NCI-H524 treated with DMSO at 0.1 percent for 48 hours (cell line): ENCODE measurements at places on chromosomes 6 and 20.

GRCh38 chr20:1415667-1416468 lies 23.0 kb upstream of the FKBP1A start:
- DNase-seq = no peak

- DNase-seq = no peak
Measured at GRCh38 chr6:163092876-163093275, 321.6 kb upstream of the QKI start.

DNA sequence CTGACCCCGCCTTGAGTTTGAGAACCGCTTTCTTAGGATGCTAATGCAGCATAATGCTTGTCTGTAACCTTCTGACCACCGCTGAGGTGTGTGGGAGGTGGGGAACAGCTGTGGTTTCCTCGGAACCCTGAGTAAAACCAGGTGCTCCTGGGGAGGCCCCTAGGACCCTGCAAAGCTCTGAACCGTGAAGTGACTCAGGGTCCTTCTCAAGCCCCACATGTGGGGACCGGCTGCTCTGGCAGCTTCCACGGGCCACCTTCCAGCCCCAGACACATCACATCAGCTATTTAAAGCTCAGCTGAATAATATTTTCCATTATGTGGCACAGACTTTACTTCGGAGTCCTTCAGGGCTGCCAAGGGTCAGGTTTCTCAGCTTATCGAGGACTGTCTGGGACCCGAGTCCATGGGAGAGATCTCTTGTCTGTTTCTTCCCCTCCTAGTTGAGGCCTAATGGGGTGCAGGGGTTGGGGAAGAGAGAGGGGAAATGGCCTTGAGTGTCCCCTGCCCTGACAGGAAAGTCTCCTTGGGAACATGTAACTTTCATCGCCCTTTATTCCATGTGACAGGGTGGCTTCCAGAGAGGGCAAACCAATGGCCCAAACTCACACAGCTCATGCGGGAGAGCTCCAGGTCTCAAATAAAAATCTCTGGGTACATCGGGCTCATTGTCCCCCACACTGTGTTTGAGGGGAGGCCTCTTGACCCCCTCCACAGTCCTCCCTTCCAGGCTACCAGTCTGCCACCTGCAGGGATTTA lies 186.1 kb upstream of the SLC24A3 start:
- DNase-seq = no peak

DNA sequence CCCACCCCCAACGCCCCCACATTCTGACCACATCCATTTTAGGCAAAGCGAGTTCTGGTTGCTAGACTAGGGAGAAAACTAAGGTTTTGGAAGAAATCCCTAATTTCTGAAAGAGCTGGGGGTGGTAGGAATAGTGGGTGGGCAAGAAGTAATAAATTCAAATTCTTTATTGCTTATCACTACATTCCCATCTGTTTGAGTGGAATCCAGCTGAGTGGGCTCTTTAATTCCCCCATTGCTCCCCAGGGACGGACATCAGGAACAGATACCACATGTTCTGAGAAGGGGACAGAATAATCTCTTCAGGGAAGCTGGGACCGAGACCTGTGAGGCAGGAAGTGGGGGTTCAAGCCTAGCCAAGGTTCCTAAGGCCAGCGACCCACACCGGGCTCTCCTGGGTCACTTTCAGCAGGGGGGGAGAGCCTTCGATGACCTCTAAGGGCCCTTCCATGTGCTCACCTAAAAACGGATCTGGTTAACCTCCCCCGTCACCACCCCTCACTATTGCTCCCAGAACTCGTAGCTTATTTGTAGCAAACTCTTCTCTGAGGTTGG lies 42.3 kb upstream of the MRPS10 start:
- no peak for DNase-seq

- peak; percentile 81 for DNase-seq
Measured at GRCh38 chr6:20577173-20577688, 43.0 kb downstream of the CDKAL1 start.

- no peak for DNase-seq
Measured at GRCh38 chr6:109769213-109769612, 78.1 kb downstream of the FIG4 start.

DNA sequence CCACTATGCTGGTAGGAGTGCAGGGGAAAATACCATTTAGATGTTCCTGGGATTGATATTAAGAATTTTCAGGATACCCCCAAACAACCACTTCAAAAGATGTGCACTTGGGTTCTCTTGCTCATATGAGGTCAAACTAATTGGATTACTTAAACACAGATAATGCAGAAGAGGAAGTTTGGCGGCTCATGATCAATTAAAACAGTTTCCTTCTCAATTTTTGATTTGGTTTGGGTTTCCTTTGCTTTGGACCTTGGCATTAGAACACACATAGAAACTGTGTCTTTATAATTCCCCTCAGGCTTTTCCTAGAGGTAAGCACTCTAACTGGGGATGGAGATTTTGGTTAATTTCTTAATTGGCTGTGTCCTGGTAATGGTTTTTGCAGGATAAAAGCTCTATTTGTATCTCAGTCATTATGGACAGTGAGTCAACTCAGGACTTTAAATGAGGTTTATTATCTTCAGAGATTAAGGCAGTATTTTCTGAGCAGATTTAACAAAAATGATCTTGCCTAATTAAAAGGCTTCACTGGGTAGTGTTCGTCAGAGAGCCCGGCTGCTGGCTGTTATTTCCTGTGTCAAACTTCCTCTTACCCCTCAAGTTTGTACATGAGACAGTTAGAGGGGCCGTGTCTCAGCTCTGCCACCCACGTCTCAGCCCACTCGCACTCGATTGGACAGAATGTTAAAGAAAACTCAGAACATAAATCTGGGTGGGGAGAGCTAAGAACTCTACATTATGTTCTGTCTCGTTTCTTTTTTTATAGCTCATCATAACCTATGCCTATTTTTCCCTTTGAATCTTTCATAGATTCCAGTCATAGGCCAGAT lies 50.3 kb upstream of the PREP start:
- no peak for DNase-seq

DNA sequence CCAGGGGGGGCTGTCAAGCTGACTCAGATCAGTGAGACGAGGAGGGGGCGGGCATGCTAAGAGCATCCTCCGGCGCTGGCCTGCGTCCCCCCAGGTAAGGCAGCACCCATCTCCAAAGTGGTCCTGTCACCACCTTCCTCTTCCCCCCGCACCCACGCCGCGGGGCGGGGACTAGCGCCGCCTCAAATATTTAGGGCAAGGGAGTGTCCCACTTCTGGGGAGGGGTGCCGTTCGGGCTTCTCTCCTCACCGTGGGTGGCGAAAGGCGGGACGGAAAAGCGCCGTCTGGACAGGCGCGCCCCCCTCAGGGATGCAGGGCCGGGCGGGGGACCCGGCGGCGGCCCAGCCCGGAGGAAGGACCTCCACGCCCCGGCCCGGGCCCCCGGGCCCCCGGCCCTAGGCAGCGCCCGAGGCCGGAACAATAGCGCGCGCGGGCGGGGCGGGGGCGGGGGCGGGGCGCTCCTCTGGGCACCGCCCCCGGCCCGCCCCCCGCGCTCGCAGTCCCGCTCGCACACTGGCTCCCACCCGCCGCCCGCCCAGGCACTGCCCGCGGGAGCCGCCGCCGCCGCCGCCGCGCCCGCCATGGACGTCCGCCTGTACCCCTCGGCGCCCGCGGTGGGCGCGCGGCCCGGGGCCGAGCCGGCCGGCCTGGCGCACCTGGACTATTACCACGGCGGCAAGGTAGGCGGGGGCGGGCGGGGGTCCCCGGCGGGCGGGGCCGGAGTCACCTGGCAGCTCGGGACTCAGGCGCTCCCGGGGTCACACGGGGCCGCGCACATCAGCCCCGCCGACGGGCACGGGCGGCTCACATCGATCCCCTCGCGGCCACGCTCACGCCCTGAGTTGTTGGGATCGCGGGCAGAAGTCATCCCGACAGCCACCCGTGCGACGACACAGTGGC lies at the start of gene TOX2:
Gene TOX2, plus strand, starts transcription at position 542 of the 900 bp plus-strand sequence. Its CDS starts 40 bp downstream, at position 582.
- no peak for DNase-seq

DNA sequence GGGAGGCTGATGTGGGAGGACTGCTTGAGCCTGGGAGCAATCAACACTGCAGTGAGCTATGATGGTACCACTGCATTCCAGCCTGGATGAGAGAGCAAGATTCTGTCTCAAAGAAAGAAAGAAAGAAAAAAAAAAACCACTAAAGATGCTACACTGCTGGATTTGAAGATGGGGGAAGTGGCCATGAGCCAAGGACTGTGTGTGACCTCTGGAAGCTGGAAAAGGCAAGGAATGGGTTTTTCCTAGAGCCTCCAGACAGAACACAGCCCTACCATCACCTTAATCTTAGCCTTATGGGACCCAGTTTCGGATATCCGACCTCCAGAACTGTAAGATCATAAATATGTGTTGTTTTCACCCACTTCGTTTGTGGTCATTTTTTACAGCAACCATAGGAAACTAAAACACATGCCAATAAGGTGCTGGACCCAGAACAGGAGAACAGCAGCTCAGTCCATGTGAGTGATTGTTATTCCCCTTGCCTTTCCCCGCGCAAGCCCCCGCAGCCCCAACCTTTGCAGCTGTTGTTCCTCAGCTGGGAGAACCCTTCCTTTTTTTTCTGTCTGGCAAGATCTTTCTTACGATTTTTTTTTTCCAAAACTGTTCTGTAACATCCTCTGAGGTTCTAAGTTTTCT lies 11.1 kb upstream of the VAPB start:
- no peak for DNase-seq

DNA sequence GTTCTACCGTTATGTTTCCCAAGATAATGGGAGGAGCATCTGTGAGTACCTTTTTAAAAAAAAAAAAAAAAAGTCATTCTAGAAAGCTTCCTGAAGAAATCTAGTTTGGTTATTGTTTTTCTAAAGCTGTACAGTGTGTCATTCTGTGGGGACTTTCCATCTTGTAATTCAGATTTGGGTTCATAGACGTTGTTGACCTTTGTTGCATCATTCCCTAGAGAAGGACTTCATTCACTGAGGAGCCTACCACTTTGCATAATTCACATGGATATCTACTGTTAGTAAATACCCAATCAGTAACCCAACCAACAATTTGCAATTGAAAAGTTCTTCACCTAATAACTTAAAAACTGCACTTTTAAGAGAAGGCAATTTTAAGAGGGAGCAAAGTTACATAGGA lies 60.1 kb downstream of the RPP40 start:
- DNase-seq = no peak

DNA sequence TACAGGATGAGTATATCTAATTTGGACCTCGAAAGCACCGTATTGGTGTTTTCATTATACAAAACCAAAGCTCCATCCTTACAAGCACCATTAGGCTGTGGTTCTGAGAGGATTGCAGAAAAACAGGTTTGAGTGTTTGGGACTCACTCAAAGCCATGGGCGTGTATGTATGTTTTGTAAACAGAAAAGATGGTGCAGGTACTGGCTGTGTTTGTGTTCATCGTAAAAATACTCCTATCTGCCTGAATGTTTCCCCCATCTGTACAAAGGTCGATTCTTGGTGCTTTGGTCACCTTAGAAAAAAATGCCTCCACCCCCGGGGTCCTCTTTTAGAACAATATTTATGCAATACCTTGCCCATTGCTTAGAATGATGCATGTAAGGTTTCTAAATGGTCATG lies 286.6 kb downstream of the TSHZ2 start:
- no peak for DNase-seq

DNA sequence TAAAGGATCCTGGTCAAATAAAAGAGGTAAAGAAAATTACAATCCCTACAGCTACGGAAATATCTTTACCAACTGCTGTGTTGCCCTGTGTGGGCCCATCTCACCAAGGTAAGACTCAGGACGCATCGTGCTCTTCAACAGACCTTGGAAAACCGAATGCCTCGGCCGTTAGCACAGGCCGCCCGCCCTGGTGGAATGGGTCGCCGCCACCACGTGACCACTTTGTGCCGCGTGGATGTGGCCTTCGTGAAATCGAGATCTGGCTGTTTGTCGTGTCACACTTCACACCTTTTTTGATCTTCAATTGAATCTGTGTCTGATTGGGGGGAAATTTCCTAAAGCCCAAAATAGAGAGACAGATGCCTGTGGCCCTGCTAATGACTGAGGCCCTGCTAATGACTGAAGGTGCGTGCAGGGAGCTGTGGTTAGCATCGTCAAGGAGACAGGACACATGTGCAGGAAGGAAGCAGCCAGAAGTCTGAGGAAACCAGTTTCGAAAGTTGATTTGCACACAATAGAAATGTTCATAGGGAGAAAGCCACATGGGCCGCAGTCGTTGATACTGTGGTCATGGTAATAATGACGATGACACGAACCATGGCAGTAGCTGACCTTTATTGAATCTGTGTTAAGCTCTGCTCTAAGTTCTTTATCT lies 175.7 kb upstream of the SNX9 start:
- no peak for DNase-seq

DNA sequence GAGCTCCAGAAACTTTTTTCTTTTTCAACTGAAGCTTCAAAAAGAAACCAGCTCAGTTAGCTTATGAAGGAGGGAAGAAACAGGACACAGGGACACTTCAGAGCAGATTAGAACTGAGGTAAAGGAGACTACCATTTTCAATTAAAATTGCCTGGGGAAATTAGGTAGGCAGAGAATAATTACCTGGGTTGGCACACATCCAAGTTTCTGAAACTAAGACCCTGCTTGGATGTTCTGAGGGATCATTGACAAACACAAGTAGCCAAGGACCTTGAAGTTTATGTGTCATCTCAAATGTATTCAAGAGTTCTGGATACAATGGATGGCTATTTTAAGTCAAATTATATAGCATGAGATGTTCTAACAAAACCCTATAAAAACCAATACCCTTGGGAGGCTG lies 137.6 kb downstream of the PLCB4 start:
- no peak for DNase-seq

GRCh38 chr6:63504777-63505384 lies 67.4 kb upstream of the LOC128125822 start:
- DNase-seq = no peak
